ENCODE measurements at places on chromosomes 7 and 10.

GRCh38 chr10:92387289-92387940 is 96.4 kb downstream of the MARCHF5 start:
- no peak for DNase-seq

DNA sequence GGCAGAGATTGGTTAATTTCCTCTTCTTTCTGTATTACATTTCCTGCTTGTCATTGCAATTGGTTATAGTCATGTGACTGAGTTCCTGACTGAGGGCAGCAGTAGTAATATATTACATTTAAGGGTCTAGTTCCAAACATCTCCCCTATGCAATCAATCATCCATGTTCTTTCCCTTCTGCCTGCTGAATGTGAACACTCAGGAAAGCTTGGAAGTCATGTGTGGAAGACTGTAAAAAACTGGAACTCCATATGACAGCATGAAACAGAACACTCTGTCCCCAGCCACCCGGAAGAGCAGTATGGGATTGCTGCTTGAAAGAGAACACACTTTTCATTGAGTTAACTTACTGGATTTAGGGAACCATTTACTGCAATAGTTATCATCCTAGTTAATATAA is 459.7 kb upstream of the SEMA3A start:
- DNase-seq, result no peak

DNA sequence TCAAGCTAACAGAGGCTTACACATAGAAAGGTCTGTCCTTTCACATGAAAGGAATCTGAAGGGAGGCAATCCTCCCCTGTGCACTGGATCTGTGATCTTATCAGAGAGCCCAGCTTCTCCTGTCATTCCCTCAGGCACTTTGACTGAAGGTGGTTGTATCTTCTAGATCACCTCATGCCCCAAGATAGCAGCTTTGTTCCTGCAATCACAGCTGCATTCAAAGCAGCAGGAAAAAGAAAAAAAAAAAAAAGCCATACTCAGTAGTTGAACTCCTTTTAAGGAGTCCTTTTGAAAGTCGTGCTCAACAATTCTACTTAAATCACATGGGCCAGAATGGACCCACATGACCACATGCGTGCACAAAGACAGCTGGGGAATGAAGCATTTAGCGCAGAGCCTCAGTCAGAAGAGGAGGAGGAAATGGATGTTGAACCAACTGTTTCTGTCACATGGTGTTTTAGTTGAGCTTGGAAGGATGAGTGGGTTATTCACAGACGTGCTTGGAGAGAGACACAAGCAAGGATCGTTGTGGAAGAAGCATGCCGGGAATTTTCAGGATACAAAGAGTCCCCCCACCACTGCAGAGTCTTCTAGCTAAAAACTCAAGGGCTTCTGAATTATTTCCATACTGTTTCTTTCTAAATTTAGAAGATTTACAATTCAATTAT is 13.0 kb upstream of the PFKP start:
- DNase-seq, result no peak

GRCh38 chr10:87750817-87751216 is 67.2 kb downstream of the ATAD1 start:
- DNase-seq, result no peak

DNA sequence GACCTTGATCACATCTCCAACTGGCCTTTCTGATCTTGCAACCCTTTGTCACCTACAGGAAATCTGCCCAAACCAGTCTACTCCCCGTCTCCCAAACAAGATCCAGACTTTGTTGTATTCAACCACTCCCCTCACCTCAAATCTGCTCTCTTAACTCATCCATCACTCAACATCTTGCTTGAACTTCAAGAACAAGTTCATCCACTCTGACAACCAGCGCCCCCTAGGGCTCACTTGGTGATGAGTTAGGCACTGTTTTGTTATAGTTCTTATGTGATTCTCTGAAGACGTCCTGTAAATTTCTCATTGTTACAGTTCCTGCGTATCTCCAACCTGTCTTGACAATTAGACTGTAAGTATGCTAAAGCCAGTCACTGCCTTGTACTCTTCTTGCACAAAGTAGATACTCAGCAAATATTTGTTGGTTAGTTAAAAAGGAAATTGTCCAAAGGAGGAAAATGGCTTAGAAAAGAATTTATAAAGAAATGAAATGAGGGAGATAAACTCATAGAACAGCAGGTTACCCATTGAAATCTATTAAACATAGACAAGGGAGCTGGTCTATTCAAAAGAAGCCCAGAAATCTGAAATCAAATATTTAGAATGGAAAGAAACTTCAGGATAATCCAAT is 5.3 kb downstream of the FRMD4A start:
- peak; percentile 25 for DNase-seq

- no peak for DNase-seq
Measured at GRCh38 chr7:28375729-28376128, 36.6 kb upstream of the CREB5 start.

GRCh38 chr7:53422291-53422690 is 386.9 kb downstream of the POM121L12 start:
- no peak for DNase-seq

DNA sequence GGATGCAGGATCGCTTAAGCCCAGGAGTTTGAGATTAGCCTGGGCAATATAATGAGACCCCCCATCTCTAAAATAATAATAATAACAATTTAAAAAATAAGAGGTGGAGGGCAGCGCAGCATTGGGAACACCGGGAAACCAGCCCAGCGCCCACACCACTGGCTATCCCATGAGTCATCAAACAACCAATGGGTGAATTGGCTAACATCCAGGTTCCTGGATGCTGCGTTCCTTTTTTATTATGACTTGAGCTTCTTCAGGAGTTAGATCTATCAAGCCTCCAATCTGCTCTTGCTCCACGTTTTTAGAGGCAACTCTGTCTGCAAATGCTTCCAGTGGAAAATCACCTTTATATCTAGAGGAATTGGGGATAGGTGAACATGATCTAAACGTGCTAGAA is 10.0 kb upstream of the LRRC4 start:
- no peak for DNase-seq

DNA sequence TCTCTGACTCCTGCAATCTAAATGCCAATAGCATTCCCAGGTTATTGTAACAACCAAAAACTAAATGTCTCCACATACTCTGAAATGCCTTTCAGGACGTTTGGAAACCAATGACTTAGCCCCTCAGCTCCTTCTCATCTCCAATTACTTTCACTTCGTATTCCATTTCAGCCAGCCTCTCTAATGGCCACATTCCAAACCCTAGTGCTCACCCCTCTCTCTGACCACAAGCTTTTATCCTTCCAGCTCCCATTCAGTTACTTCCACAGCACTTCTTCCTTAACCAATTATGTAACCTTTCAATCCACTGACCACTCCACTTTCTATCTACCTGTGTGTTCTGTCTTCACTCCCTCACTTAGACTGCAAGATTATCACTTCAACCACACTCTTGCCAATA is 4.3 kb downstream of the NOC3L start:
- no peak for DNase-seq

GRCh38 chr10:113732966-113733365 is 18.5 kb upstream of the PLEKHS1 start:
- DNase-seq, result no peak

- DNase-seq, result peak; percentile 38
Measured at GRCh38 chr7:6071406-6071805, 40.2 kb downstream of the ANKRD61 start.

DNA sequence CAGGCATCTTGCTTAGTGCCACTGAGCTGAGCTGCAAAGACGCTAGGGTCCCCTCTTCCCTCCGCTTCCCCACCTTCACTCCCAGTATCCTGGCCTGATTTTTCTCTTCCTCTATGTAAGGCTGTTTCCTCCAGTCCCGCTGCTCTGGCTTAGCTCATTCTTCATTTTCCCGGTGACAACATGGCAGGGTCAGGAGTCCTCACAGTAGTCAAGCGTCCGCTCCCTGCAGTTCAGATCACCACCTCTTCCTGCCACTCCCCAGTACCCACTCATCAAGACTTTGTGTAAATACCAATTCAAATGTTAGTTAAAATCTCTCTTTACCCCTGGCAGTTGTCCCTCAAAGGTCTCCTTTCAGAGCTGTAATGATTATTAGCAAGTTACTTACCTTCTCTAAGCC is 650.4 kb upstream of the CELF2 start:
- DNase-seq, result no peak

GRCh38 chr10:88388324-88388723 is 194.8 kb downstream of the RNLS start:
- no peak for DNase-seq

DNA sequence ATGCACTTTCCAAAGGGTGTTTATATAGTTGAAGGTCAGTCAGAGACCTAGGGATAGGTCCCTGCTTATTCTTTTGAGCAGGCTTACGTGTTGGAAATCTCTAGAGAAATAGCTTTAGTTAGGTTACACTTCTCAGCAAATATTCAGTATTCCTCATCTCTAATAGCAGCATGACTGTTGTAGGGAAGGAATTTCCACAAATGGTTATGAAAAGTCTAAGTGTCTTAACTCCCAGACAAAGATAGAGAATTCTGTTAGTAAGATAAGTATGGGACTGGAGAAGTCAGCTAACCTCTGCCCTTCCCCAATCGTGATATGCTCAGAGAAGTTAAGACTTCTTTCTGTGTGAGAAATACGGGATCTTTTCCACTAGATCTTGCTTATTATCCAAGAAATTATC is 16.5 kb downstream of the SGPL1 start:
- DNase-seq, result no peak

DNA sequence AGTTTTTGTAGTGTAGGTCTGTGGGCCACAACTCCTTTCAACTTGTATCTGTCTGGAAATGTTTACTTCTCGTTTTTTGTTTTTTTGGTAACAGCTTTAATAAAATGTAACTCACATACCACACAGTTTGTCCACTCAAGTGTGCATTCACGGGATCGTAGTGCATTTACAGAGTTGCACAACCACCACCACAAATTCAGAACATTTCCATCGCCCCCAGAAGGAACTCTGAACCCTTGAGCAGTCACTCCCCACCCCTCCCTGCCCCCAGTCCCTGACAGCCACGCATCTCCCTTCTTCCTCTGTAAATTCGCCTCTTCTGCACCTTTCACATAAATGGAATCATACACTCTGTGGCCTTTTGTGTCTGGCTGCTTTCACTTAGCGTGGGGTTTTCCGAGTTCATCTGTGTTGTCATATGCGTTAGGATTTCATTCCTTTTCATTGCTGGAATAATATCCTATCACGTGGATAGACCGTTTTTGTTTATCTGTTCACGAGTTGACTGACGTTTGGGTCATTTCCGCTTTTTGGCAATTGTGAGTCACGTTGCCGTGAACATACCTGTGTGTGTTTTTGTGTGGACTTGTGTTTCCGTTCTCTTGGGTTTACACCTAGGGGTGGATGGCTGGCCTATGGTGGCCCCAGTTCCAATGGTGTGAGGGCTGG is 10.3 kb downstream of the JAKMIP3 start:
- no peak for DNase-seq

GRCh38 chr10:61565819-61566560 is 96.7 kb upstream of the CABCOCO1 start:
- no peak for DNase-seq
